ENCODE measurements at places on chromosomes 2 and 18.

GRCh38 chr2:172427256-172427989, at the start of gene ITGA6:
Gene ITGA6, plus strand, starts transcription at chr2:172427586.
- peak; percentile 75 for DNase-seq

GRCh38 chr2:200590090-200590489, 4.3 kb downstream of the AOX1 start:
- DNase-seq, result no peak

GRCh38 chr2:136070913-136071312, 47.0 kb downstream of the CXCR4 start:
- no peak for DNase-seq

GRCh38 chr2:155456222-155456621, 757.7 kb downstream of the KCNJ3 start:
- no peak for DNase-seq

- DNase-seq, result no peak
Measured at GRCh38 chr2:143144813-143145455, 15.7 kb downstream of the ARHGAP15 start.

- DNase-seq, result no peak
Measured at GRCh38 chr2:24403832-24404212, 43.5 kb upstream of the ITSN2 start.

- DNase-seq, result no peak
Measured at GRCh38 chr18:69954719-69955480, 7.2 kb upstream of the CD226 start.

DNA sequence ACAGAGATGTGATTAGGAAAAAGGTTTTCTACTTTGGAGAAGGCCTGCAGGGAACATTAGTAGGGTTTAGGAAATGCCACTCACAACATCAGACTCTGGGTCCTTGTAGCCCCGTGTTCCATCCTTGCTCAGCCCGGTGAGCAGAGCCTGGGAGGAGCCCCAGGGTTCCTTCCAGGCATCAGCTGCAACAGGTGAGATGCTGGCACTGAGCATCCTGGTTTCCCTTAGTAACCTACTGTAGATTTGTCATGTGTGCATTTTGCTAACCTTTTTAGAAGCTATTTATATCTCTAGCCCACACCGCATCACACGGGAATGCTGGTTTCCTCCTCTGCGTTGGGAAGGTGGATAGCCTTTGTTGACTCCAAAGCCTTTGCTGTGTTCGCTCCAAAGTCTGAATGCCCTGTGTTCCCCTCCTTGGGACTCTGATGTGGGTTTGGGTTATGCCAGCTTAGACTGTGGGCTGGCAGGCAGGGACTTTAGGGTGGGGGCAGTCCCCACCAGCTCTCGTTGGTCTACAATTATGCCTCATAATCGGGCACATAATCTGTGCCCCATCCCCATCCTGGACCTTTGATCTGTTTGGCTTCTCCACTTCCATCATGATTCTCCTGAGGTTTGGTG, 69.3 kb downstream of the TMEM247 start:
- peak; percentile 20 for DNase-seq

- no peak for DNase-seq
Measured at GRCh38 chr2:83959266-83959665, 499.8 kb downstream of the SUCLG1 start.

DNA sequence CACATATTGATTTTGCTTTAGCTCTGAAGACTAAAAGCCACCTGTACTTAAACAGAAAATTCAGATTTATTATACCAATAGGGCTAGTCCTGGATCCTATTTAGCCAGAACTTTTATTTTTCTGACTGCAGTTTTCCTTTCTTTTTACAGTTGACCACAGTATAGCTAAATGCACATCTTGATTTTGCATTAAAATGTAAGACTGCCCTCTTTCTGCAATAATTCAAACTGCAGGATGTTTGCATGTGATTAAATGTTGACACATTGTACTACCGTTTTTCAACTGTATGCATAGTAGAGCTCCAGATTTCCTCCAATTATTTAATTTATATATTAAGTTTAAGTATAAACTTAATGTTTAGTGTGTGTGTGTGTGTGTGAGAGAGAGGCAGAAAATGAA, 1262.9 kb downstream of the SUCLG1 start:
- no peak for DNase-seq

DNA sequence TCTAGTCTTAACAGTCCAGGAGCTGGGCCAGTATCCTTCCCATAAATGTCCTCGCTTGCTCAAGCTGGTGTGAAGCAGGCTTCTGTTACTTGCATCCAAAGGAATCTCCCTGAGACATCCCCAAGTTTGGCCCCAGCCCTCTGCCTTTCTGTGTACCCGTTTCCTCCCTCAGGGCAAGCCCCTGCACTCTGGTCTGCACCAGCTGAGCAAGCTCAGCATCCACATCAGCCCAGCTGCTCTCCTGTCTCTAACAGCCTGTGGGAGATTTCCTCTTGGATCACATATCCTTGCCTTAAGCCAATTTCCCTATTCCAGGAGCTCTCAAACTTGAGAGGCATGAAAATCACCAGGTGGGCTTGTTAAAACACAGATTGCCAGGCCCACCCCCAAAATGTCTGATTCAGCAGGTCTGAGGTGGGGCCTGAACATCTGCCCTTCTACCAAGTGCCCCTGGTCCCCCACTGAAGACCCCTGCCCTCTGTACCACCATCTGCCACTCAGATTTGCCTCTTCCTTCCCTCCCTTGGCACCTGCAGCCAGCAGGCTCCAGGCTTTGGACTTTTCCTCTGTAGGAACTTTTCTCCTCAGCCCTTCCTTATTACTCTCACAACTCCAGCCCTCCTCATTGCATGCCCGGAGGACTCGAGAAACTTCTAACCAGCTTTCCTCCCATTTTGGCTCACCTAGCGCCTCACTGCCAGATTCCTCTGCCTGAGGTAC, 32.1 kb downstream of the REEP1 start:
- no peak for DNase-seq
